Putamen (tissue), 1 donor: ENCODE measurements at places on chromosomes 11 and 22.

- DNase-seq: no peak
Measured at GRCh38 chr22:17724678-17725499, 49.4 kb downstream of the BID start.

GRCh38 chr11:134008634-134009071 lies 51.9 kb upstream of the IGSF9B start:
- DNase-seq: no peak

DNA sequence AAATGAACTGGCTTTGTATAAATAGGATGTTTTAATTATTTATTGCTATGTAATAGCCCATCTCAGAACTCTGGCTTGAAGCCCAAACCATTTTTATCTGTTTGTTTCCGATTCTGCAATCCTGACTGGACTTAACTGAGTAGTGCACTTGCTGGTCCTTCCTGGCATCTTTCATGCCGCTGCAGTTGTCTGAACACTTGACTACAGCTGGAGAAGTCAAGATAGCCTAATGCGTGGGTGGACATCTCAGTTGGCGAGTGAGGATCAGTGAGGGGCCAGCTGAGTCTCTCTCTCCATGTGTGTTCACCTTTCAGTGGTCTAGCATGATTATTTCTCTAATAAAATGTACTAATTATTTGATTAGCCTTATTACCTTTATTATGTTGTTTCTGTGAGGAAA lies 105.8 kb downstream of the PRMT3 start:
- no peak for DNase-seq

DNA sequence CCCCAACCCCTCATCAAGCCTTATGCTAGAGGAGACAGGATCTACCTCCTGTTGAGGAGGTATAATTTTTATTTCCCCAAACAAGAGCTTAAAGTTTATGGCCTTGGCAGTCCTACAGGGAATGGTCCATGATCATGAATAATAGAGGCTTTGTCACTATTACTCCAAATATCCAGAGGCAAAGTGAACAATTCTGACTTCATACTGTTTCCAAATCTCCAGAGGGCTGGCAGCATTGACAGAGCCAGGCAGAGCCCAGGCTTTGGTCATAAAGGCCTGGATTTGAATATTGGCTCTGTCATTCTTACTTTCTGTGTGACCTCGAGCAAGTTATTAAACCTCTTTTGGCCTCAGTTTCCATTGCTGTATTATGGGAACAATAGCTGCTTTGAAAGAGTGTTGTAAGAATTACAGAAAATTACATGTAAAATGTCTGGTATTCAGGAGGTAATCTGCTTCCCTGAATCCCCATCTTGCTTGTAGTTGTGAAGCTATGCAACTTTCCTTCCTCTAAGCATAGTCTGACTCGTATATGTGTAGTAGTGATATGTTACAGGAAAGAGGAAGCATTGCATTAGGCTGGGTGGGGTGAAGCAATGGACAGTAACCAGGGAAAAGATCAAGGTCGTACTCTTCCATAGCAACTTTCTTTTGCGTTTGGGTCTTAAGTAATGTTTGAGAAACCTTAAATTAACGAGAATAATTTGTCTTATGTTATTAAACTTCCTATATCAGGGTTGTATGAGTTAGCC lies 88.8 kb downstream of the CD44 start:
- no peak for DNase-seq

GRCh38 chr22:40485813-40486667 lies 115.6 kb downstream of the SGSM3 start:
- DNase-seq: no peak

DNA sequence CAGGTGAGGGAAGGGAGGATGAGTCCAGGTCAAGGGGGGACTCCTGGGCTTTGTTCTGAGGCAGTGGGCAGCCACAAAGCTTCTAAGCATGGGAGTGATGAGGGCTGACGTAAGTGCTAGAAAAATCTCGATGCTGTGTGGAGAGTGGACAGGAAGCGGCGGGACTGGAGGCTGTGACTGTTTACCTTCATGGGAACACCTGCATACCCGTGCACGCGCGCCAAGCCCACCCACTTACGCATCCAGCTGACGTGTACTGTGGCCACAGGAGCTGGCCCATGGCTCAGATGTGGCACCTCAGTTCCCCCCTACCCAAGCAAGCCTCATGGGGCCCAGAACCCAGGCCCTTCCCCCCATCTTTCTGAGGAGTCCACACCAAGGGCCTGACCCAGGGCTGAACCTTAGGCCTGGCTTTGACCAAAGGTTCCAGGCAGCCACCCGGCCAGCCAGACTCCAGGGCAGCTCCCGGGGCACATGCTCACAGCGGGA lies 14.0 kb downstream of the MYRF start:
- DNase-seq: no peak

GRCh38 chr11:123718063-123718462 lies 23.4 kb downstream of the ZNF202 start:
- DNase-seq: no peak

DNA sequence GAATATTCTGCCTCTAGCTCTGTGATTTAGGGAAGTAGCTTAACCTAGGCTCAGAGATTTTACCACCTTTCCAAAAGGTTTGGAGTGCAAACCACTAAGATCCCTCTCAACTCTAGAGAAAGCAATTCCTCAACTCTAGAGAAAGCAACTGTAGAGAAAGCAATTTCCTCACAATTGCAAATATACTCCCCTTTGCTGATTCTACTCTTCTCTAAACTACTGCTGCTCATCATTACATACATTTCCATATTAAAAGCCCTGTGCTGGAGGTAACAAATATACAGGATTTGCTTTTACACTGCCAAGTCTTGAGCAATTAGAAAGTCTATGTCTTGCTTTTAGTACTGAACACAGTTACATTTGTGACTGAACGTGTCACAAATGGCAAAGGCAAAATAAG lies 48.2 kb downstream of the ALG9 start:
- DNase-seq: no peak

DNA sequence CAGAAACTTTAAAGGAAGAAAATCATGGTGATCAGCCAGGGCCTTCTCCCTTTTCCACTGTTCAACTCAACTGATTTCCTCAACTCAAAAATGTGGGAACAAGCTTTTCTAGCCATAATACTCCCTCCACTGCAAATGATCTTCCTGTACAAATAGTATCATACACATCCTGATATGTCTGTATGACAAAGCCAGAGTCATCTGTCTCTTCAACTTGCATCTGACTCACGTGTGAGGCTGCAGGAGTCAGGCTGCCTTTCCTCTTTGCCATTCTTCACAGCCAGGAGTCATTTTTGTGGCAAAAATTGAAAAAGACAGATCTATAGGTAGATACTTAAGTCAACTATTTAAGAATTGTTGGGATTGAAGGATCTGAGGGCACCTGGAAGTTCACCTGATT lies 13.3 kb downstream of the PATZ1 start:
- DNase-seq: no peak

DNA sequence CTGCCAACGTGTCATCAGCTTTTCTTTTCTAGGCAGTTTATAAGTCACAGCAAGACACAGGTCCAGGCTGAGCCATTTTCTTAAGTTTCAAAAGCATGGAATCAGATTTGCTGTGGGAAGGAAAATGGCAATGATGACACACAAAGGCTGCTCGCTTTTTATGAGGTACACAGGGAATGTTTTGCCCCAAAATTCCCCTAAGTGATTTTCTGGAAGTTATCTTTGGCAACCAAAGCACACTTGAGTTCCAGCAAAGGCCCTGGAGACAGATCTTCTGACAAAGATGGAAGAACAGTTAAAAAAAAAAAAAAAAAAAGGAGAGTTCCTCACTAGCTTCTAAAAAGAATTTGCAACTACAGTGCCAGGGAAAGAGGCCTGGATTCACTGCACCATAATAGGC lies 260.8 kb downstream of the LARGE1 start:
- no peak for DNase-seq

GRCh38 chr11:96215110-96215782 lies 127.7 kb downstream of the MAML2 start:
- no peak for DNase-seq

DNA sequence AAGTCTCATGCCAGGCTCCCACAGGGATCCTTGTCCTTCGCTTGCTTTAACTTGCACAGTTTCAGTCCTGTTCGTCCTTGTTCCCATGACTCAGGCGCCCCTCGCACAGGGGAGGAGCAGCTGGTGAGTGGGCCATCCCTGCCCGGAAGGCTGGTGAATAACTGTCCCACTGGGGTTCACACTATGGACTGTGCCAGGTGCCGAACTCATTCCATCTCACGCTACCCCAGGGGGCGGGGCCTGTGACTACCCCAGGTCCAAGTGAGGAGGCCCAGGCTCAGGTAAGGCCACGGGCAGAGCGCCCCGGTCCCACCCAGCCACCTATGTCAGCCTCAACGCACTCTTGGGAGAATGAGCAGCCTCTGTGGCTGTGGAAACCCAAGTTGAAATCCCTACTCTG lies 7.2 kb upstream of the CARD10 start:
- no peak for DNase-seq

DNA sequence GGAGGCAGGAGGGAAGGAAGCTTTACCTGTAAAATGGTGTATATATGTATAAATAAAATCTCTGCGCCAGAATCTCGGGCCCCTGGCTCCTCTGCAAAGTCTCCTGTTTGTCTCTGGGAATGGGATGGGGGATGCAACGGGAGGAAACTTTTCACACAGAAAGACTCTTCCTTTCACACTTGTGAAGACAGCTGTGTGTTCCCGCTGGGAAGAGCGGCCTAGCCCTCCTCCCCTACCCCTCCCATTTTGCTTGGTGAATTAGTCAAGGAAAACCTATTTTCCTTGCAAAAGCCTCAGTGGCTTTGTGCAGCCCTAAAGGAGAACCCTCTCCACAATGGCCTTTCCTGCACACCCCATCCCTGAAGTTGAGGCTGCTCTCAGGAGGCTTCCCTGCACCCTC lies 9.4 kb upstream of the IGF2 start:
- no peak for DNase-seq

- no peak for DNase-seq
Measured at GRCh38 chr22:32729412-32729811, 72.1 kb upstream of the TIMP3 start.

- no peak for DNase-seq
Measured at GRCh38 chr11:64729851-64730382, 6.9 kb upstream of the NRXN2 start.

DNA sequence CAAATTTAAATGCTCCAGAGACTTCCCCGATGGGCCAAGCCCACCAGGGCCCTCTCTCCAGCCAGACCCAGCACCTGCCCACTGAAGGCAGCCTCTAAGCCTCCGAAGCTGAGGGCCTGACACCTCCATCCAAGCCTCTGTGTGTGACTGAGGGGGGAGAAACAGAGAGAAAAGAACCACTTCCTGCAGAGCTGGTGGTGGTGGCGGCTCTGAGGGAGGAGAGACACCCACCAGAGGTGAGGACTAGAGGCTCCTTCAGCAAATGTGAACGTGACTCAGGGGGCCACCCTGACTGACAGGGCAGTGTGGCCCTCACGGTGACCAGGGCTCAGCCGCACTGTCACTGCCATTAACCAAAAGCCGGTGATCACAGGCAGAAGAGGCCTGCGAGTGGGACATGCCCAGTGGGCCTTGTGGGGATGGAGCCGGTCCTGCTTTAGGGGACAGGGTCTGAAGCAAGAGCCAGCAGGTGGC lies 31.0 kb upstream of the CD5 start:
- no peak for DNase-seq

- DNase-seq: peak; percentile 69
Measured at GRCh38 chr22:27719535-27720227, 81.9 kb downstream of the MN1 start.

DNA sequence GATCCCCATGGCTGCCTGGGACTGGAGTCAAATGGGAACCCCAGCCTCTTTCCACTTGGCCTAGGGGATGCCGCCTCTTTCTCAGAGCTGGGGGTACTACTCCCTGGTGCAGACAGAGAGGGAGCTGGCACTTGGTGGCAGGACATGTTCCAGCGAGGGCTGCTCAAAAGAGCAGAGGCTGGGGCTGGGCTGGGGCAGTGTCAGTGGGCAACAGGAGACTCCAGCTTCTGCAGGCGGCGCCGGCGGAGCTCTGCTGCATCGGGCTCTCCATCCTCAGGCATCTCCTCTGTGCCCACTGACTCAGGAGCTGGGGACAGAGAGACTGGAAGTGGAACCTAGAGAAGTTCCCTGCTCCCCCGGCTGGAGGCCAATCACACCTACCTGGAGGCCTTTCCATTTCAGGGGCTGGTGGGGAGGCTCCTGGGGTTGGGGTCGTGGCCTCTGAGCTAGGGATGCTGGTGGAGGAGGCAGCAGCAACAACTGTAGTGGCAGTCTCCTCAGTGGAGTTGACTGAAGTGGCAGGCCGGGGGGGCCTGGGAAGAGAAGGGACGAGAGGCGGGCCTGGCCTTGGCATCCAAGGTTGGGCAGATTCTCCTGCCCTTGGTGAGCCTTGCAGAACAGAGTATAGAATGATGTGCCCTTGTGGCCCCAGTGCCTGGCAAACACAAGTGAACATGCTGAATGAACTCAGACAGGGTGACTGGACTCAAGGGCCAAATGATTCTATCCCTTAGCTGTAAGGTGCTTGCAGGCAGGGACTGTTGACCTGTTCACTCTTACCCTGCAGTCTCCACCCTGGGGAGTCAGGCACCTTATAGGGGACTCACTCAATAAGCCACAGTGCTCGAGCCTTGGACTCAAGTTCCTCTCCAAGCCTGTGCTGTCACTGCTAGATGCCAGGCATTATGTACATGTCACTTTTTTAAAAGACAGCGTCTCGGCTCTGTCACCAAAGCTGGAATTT lies 5.9 kb downstream of the SYVN1 start:
- no peak for DNase-seq

DNA sequence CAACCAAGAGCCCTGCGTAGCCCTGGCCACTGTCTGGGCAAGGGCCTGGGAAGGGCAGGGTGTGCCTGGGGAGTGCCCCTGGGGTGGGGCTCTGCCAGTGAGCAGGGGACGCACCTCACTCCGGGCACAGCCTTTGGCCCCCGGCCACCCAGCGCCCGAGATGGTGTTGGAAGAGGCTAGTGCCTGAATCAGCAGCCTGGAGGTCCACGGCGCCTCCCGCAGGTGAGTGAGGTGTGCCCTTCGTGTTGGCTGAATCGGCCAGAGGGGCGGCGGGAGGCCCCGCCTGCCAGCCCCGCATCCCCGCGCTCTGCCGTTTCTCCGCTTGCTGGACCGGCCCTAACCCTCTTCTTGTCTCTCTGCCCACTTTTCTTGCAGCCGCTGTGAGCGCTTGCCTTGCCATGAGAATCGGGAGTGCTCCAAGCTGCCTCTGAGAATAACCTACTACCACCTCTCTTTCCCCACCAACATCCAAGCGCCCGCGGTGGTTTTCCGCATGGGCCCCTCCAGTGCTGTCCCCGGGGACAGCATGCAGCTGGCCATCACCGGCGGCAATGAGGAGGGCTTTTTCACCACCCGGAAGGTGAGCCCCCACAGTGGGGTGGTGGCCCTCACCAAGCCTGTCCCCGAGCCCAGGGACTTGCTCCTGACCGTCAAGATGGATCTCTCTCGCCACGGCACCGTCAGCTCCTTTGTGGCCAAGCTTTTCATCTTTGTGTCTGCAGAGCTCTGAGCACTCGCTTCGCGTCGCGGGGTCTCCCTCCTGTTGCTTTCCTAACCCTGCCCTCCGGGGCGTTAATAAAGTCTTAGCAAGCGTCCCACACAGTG lies 60.1 kb downstream of the FBLN1 start:
- DNase-seq: no peak

- no peak for DNase-seq
Measured at GRCh38 chr11:128300785-128301184, 286.6 kb downstream of the ETS1 start.

DNA sequence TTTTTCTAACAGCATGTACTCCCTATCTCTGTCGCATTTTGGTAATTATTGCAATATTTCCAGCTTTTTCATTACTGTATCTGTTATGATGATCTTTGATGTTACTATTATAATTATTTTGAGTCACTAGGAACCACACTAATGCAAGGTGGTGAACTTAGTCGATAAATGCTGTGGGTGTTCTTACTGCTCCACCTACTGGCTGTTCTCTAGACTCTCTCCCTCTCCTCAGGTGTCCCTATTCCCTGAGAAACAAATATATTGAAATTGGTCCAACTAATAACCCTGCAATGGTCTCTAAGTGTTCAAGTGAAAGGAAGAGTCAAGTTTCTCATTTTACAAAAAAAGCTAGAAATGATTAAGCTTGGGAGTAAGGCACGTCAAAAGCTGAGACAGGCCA lies 10.5 kb downstream of the ARL14EP start:
- DNase-seq: no peak
